LHCN-M2 (cell line): ENCODE measurements at places on chromosomes 3 and 15.
A peak's percentile ranks its signal among the peaks of the same experiment; 100 is the strongest.

DNA sequence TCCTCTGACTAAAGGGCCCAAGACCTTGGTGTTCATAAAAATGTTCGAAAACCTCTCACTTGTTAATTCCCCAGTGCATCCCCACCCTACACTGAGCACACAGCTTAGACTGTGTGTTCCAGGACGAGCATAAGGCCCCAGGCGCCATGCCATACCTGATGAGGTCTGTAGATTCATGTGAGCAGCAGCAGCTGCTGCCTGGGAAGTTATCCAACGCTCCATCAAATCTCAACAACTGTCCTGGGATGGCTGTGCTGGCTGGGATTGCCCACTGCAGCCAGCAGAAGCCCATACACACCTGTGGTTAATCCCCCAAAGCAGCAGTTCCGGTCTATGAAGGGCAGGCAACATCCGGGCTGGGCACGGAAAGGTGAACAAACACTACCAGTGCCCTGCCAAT lies 391.2 kb downstream of the IL20RB start:
- DNase-seq, result no peak

GRCh38 chr3:98325055-98325454 lies 28.6 kb upstream of the OR5K4 start:
- no peak for DNase-seq

DNA sequence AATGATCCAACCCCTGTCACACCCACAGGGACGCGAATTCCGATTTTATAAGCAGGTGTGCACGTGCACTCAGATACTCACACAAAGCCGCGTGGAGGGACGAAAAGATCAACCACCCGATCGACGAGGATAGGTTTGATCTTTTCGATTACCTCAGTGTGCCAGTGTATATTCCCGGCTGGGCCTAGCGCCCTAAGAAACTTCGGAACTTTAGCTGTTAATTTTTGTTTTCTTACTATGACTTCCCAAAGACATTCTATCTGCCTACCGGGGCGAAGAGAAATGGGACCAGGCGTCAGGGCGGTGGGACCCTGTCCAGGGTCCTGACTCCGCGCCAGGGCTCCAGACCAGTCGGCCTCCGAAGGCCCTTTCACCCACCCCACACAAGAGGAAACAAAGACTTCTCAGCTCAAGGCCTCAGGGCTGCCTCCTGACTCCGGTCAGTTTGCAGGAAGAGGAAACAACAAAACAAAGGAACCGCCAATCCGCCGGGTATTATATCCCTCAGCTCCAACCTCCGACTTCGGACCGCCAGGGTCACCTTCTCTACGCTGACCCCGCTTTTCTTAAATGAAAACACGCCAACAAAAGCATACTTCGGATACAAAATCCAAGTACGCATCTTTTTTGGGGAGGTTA lies 6.8 kb downstream of the ONECUT1 start:
- DNase-seq, result no peak

DNA sequence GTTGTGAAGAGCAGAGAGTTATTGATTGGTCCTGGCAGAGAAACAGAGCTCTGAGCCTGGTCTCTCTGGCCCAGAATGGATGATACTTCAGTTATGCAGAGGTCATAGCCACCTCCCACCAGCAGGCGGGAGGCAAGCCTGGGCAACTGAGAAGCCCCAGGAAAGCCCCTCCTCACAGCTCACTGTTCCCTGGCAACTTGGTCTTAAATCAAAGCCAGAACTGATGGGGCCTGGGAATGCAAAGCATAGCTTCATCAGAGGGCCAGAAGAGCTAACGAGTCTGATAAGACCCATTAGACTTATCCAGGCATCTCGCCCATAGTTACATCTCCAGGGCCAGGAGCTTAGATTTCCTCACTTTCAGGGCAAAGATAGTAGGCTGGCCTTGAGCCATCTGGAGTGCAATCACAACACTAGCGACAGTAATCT lies 5.5 kb upstream of the COLQ start:
- DNase-seq, result no peak

DNA sequence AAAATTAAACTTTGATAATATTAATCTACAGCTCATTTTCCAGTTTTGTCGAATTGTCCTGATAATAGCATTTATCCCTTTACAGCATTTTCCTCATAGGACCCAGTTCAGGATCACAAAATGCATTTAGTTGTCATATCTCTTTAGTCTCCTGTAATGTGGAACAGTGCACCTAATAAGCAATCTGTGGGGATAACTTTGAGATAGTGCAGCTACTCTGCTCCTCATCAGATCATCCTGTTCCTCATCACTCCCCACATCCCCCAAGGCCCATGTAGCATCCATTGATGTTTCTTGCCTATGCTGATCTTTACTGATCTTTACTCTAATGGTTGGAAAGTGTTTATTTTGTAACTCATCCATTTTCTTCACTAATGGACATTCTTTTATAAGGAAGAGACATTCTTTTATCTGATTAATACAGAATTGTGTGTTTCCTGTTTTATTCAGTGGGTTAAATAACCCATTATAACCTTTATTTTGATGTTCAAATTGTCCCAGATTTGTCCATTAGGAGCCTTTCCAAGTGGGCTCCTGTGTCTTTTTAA lies 7.5 kb downstream of the RNF111 start:
- no peak for DNase-seq

GRCh38 chr3:69510481-69511030 lies 124.7 kb upstream of the FRMD4B start:
- DNase-seq, result no peak

- peak; percentile 52 for DNase-seq
Measured at GRCh38 chr3:32240159-32240545, 1.7 kb downstream of the CMTM8 start.

- DNase-seq, result peak; percentile 48
Measured at GRCh38 chr3:21621181-21621651, 129.8 kb downstream of the ZNF385D start.

DNA sequence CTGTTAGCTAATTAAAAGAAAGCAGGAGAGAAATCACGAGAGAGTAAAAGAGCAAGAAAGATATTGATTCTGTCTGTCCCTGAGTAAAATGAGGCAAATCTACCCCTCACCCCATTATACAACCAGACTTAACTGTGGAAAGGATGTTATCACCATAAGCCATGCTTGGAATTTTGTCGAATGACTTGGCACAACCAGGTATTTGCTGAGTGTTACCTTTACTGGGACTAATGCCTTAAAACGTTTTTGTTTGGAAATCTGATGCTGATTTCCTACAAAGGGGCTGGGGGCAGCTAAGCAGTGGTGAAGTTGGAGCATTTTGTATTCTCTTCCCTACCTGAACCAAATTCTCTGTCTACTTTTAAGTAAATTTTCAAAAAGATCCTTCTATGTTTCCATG lies 211.1 kb downstream of the GREM1 start:
- DNase-seq, result no peak

GRCh38 chr3:184574515-184575417 lies 13.2 kb downstream of the EPHB3 start:
- no peak for DNase-seq

DNA sequence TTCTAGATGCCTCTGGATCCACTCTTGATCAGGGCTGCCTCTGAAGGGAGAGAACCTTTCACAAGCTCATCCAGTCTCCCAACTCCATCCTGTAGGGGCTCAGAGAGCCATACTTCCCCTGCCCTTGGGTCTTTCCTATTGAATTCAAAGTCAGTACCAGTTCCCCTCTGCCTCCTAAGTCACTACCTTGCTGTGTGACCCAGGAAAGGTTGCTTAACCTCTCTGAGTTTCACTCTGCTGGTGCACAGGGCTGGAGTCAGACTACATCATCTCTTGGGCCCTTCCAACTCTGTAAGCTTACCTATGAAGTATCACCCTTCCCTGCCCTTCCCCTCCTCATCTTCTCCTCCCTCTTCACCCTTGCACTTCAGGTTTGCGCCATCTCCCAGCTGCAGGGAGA lies 117.9 kb downstream of the MEGF11 start:
- no peak for DNase-seq

DNA sequence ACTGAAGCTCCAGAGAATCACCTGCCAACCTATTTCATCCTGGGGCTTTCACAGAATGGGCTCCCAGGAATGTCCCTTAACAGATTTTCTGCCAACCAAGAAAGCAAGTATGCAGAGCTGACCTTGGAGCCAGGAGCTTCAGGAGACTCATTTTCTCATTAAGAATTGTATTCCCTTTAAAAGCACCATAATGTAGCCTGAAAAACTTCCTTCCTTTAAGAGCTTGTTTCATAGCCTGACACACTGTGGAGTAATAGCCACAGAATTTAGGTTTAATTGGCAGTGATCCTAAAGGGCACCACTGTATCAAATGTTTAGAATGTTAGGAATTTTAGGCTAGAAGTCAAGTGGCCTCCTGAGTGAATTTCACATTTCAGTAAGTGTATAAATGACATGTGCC lies 309.8 kb downstream of the GBE1 start:
- peak; percentile 5 for DNase-seq

- DNase-seq, result no peak
Measured at GRCh38 chr3:192855434-192855833, 62.2 kb downstream of the MB21D2 start.

- DNase-seq, result peak; percentile 5
Measured at GRCh38 chr3:151404316-151404715, 19.8 kb upstream of the P2RY12 start.

DNA sequence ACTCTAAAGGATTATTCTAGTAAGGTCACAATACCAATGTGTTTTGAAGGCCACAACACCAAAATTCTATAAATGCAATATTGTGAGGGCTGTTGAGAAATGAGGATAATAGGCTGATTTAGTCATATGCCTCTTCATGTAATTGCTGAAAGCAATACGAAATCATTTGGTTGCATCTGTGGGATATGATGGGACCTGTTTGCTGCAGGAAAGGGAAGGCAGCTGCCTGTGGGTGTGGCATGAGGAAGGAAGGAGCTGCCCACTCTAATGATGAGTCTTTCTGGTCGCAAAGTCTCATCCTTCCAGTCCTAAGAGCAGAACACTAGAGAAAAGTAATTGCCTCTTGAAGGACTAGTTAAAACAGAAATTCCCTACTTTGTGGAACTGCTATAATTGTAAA lies 245.3 kb upstream of the ZPLD1 start:
- peak; percentile 59 for DNase-seq
